ENCODE measurements at places on chromosomes 12 and 14.

- DNase-seq: no peak
Measured at GRCh38 chr14:69992564-69992963, 113.3 kb downstream of the SMOC1 start.

- no peak for DNase-seq
Measured at GRCh38 chr12:7061596-7061995, 1.1 kb downstream of the C1S start.

- DNase-seq: no peak
Measured at GRCh38 chr12:99131751-99132199, 486.7 kb downstream of the APAF1 start.

- DNase-seq: no peak
Measured at GRCh38 chr12:128637642-128638606, 185.8 kb downstream of the SLC15A4 start.

- no peak for DNase-seq
Measured at GRCh38 chr14:87824266-87824665, 168.7 kb downstream of the GALC start.

GRCh38 chr14:96205978-96206360 lies 1.3 kb downstream of the BDKRB2 start:
- no peak for DNase-seq

GRCh38 chr12:118237908-118238307 lies 102.0 kb downstream of the PEBP1 start:
- no peak for DNase-seq

GRCh38 chr12:119620490-119620889 lies 26.9 kb downstream of the TMEM233 start:
- no peak for DNase-seq

DNA sequence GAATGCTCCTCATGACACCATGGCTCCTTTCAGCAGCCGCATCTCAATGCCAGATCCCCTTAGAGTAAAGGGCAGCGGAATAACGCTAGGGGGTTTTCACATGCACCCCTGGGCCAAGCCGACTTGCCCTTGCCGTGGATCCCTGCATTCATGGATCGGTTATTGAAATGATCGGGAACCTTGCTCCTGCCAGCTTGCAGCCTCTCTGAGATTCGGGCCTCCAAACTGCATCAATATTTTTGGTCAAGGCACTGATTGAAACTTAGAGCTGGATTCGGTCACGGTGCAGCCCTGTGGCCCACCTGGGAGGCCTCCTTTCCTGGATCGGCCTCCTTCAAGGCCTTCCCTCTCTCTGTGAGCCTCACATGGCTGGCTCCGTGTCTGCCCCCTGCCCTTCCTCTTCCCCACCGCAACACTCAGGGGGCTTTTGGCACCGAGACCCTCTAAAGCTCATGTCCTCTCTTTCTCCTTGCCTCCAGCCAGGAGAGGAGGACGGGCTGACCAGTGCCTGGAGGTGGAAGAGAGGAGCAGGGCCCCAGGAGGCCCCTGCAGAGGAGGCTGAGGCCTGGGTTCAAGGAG lies 1.8 kb downstream of the PTPN6 start:
- no peak for DNase-seq
